ENCODE measurements at places on chromosomes 6 and 20.

- no peak for DNase-seq
Measured at GRCh38 chr20:2398449-2398848, 17.7 kb downstream of the TGM6 start.

DNA sequence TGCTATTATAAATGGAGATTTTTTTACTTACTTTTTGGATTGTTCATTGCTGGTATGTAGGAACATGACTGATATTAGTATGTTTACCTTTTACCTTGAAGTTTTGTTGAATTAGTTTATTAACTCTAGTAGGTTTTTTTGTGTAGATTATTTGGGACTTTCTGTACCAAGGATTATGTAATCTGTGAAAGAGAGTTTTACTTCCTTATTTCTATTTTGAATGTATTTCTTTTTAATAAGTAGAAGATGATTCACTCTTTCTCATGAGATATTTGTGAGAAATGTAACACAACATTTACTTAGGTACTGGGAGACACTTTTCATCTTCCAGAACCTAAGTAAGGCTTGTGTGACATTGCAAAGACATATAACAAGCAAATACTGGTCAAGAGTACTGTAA is 473.9 kb upstream of the HS3ST5 start:
- DNase-seq, result no peak

GRCh38 chr20:32231847-32232246 is 24.2 kb downstream of the POFUT1 start:
- DNase-seq, result no peak

DNA sequence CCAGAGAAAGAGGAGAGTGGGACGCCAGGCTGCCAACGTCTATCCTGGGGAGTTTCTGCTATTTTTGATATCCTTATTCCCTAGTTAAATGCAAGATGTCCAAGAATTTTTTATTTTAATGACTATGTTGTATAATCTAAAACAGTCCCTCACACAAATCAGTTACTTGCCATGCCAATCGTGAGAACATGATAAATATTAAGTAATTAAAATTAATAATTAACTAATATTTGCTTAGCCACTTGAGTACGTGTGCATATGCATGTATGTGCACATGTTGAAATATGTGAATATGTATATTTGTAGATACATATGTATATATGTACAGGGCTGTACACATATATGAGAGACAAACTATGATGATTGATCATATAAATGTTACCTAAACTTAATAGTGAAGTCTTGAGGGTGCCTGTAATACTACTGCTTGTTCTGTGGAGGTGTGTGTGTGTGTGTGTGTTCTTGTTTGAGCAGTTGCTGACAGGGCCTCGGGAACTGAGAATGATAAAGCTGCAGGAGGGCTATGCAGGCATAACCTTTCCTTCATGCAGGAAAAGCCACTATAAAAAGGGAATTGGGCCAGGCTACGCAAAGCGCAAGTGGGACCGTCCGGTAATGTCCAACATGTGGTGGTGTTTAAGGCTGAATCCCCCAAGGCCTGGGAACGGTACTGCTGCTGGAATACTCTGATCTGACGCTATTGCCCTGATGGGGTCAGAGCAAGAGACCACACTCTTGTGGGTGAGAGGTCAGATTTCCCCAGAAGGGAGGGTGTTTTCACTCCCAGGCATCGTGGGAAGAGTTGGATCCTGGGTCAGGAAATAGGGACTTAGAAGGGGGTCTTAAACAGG is 148.3 kb upstream of the TBX18 start:
- no peak for DNase-seq

- DNase-seq, result no peak
Measured at GRCh38 chr20:46552460-46553420, 2.3 kb upstream of the OCSTAMP start.

Data from stimulated activated CD4-positive, alpha-beta T cell treated with anti-CD3 and anti-CD28 coated beads, TNF-alpha, amount 100 ng/mL, for 1 hour (primary cell).